Ammon's horn (tissue), 1 donor: ENCODE measurements at places on chromosomes 16 and 17.

- no peak for DNase-seq
Observed at GRCh38 chr17:83012200-83012785, 67.1 kb upstream of the METRNL start.

- peak; percentile 72 for DNase-seq
Observed at GRCh38 chr16:578870-579405, 9.2 kb downstream of the PIGQ start.

- peak; percentile 90 for DNase-seq
Observed at GRCh38 chr17:81833160-81833920, at the start of gene MCRIP1. MCRIP1 (minus strand) TSS chr17:81833291; CDS start chr17:81824506, 8,785 bp downstream.

GRCh38 chr16:80543162-80543561 lies 2.4 kb downstream of the DYNLRB2 start:
- no peak for DNase-seq

- DNase-seq, result peak; percentile 46
Observed at GRCh38 chr16:50683689-50684374, 2.7 kb upstream of the SNX20 start.

GRCh38 chr17:65503557-65503956 lies 57.9 kb downstream of the AXIN2 start:
- DNase-seq, result no peak

GRCh38 chr17:72432881-72433280 lies 312.1 kb downstream of the SOX9 start:
- DNase-seq, result no peak

- no peak for DNase-seq
Observed at GRCh38 chr17:64694207-64694606, 32.1 kb upstream of the SMURF2 start.

GRCh38 chr16:69939821-69940585 lies 11.1 kb upstream of the CLEC18A start:
- DNase-seq, result no peak

DNA sequence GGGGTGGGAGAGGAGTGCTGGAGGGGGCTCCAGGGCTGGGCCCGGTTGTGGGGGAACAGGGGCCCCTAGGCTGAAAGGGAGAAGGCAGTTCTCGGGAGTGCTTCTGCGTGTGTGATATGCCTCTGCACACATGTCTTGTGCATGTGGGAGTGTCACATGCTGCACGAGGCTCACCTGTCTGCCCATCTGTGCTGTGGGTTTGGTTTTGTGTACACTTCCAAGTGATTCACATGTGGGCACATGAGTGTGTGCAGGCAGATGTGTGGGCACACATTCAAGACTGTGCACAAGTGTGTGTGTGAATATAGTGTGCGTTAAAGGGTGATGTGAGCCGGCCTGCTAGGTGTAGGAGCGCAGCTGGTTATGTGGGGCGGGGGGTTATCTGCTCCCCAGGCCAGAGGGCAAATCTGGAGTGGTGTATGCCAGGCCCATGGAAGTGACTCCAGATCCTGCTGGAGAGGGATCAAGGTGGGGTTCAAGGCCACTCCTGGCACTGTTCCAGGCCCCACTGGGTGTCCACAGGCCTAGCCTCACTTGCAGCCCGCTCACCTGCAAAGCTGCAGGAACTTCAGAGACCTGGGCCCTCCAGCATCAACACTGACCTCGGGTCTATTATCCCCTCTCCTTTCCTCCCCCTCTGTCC lies 3.8 kb upstream of the BAHCC1 start:
- no peak for DNase-seq

DNA sequence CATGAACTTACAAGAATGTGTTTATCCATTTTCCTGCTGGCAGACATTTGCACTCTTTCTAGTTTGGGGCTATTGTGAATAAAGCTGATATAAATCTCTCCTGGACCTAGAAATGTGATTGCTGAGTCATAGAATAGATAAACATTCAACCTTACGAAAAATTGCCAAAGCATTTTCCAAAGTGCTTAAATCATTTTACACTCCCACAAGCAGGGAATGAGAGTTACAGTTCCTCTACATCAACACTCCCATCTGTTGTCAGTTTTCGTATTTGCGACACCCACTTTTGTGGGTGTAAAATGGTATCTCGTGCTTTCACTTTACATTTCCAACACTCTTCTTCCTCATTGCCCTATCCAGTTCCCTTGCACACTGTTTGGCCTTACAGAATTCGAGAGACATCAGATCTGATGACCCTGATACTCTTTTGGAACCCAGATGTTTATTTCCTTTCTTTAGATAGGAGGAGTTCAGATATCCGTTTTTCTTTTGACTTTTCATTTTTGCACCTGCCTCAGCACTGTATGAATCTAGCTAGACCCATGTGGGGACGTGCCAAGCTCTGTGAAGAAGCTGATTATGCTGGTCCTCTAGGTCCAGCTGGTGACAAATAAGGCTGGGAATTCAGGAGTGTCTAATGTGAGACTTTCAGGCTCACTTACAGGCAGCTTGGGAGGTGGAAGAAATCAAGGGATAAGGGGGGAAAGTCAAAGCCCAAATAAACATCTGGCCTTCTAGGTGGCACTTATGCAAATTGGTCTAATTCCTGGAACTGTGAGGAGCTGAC lies 14.0 kb downstream of the SOX9 start:
- DNase-seq, result peak; percentile 32

GRCh38 chr17:27569257-27569722 lies 61.7 kb upstream of the LGALS9 start:
- peak; percentile 34 for DNase-seq

GRCh38 chr17:16486373-16487250 lies 5.4 kb downstream of the LRRC75A start:
- DNase-seq, result peak; percentile 71

- no peak for DNase-seq
Observed at GRCh38 chr17:65359016-65359415, 202.4 kb downstream of the AXIN2 start.

DNA sequence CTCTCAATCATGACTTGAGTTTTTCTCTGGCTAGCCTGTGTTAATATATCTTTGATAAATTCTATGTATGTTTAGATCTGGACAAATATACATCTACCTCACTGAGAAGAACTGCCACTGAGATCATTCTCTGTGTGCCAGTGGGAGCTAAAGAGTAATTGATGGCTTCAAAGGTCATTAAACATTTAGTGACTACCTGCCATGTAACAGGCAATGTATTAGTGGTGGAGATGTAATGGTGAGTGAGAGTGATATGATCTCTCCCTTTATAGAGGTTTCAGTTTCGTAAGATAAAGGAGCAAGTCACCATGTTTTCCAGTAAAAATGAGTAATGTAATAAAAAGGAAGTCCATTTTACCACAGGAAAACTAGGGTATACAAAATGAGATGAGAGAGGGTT lies 235.8 kb upstream of the CDH8 start:
- no peak for DNase-seq

- no peak for DNase-seq
Observed at GRCh38 chr17:41413982-41414381, 10.4 kb downstream of the KRT37 start.

DNA sequence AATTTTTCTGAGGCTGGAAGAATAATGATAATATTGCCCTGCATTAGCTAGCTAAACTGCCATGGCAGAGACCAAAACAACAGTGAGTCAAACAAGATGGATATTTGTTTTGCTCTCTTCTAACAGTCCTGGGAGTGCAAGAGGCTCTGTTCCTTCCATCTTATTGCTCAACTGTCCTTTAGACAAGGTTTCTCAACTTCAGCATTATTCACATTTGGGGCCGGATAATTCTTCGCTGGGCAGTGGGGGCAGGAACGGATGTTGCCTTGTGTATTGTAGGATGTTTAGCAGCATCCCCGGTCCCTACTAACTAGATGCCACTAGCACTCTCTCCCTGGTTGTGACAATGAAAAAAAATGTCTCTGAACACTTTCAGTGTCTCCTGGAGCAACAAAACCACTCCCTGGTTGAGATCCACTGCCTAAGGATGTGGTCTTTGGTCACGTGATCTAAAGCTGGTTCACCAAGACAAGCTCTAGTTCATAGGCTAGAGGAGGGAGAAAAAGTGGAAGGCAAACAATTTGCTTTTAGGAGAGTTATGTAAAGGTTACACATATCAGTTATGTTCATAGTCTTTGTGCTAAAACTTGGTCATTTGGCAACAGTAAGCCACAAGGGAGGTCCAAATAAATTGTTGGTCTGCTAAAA lies 144.4 kb downstream of the PCTP start:
- DNase-seq, result no peak

DNA sequence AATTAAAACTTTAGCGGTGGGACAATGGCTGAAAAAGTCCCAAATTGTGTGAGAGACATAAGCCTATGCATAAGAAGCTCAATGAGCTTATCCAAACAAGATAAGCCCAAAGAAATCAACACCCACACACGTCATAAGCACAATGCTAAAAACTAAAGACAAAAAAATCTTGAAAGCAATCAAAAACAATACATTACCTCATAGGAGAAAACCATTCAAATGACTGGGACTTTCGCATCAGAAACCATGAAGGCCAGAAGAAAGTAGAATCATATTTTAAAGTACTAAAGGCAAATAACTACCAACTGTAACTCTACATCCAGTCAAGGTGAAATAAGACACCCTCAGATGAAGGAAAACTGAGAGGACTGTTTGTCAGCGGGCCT lies 50.2 kb downstream of the ZCCHC14 start:
- DNase-seq, result no peak

GRCh38 chr17:77822302-77823030 lies 136.0 kb upstream of the TNRC6C start:
- no peak for DNase-seq

DNA sequence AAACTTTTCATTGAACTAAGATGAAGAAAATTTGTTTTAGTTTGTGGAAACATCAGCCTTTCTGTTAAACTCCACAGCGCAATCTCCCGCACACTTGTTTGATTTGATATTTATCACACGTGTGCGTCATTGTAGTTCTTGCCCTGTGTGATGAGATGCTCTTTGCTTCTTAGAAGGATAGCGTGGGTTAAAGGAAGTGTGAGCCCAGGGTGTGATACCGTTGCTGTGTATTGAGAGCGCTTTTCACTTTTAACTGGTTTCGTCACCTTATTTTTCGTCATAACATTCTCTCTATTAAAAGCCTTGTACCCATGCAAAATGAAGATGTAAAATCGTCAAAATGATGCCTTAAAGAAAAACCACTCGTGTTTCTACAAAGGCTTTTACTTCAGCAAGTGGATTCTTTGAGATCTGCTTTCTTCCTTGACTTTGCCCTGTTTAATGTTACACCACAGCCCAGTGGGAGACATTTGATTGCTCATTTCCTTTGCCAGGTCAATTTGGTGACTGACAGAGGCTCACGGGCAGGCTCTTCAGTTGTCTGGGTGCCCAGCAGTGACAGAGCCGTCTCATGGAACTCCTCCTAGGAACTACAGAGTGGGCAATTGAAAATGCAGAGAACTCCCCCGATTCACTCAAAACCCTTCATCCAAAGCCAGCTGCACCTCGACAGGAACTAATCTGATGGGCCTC lies 61.1 kb downstream of the RPA1 start:
- no peak for DNase-seq

- DNase-seq, result peak; percentile 9
Observed at GRCh38 chr17:79137015-79137788, 62.6 kb downstream of the ENGASE start.

GRCh38 chr17:75697651-75698291 lies 23.5 kb upstream of the ITGB4 start:
- peak; percentile 95 for DNase-seq

GRCh38 chr16:59180083-59180476 lies 446.0 kb upstream of the GOT2 start:
- DNase-seq, result no peak

GRCh38 chr17:2138761-2139160 lies 83.9 kb downstream of the HIC1 start:
- DNase-seq, result no peak

DNA sequence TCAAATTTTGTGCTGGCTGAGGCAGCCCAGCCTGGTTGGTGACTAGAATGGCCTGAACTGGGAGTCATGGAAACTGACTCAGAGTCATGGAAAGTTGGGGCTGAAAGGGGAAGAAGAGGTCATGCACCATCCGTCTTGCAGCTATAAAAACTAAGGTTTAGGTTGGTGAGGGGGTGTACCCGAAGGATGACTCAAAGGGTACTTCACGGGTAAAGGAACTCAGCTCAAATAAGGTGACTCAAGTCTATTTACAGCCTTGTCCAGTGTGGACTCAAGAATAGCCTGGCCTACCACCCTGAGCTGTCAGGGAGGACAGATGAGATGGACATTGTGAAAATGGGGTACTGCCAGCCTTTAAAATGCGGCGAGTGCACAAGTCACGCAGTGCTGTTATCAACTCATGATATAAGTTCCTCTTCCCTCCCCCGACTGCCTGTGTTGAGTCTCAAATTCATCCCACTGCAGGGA lies 18.6 kb downstream of the CD300LB start:
- peak; percentile 22 for DNase-seq

- peak; percentile 7 for DNase-seq
Observed at GRCh38 chr17:53942436-53942835, 119.7 kb downstream of the KIF2B start.

DNA sequence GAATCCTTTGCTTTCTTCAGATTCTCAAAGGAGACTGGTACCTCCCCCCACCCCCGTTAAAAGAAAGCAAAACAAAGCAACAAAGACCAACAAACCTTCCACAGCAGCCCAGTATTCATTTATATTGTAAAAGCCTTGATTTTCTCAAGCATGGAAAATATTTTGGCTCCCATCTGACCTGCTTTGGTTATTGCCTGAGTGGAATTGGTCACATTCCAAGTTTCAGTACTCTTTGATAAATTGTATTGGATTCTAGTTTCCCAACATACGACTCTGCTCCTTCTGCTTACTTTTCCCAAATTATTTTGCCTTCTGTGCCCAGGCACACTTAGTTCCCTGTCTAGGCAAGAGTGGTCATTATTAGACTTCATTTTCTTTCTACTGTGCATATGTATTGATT lies 1.3 kb downstream of the ABCC11 start:
- DNase-seq, result no peak

DNA sequence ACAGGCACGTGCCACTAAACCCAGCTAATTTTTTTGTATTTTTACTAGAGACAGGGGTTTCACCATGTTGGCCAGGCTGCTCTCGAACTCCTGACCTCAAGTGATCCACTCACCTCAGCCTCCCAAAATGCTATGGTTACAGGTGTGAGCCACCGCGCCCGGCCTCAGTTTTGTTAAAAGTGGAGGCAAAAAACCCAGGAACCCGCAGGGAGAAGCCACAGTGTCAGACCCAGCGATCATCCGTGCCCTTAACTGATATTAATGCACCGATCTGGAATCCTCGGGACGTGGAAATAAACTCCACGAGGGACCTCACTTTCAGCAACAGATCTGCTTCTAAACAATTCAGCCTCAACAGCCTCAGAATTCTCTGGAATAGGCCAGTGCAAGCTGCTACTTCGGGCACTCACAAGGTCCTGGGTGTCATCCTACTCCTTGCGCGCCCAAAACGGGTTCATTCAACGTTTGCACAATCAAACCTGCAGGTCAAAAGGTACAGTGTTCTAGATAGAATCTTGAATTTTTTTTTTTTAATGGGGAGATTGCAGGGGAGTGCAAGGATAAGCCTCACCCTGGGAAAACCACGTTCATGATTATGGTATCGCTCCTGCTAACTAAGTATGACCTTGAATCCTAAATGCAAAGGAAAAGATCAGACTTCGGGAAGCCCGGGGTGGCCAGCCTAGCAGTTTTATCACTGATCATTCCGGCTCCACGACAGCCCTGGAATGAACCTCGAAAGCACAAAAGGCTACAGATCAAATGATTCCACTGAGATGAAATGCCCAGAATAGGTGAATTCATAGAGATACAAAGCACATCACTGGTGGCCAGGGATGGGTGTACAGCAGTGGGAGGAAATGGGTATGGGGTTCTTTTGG lies 22.4 kb downstream of the LITAF start:
- no peak for DNase-seq
